ENCODE measurements at places on chromosomes 16 and 17.

DNA sequence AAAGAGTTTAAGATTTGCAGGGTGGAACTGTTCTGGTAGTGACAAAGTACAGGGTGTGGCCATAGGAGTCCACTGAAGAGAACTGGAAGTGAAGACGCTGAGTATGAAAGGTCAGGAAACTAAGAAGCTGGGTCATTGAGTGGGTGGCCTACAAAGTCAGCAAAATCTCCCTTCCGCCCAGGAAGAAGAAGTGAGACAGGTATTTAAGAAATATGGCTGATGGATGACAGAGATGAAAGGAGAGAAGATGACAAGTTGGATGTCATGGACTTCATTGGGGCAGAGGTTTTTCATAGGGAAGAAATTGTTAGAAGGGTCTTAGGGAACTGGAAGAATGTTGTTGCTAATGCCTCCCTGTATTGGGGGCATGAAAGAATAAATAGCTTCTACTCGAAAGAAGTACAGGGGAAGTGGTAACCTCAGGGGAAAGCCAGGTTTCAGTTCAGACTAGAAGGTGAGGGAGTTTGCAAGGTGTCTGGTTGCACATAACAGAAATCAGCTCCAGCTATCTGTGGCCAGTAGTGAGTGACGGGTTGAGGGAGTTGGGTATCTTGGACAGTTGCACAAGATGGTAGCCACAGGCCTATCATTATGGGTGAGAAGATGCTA is 33.6 kb upstream of the MED13 start:
- no peaks in the 10 kb centered on the region for H3K27me3 ChIP-seq
- no peak for DNase-seq
- no peaks in the 10 kb centered on the region for H3K4me1 ChIP-seq
- no peaks in the 10 kb centered on the region for H3K36me3 ChIP-seq
- no peak overlapping the region for H3K27ac ChIP-seq

GRCh38 chr17:72760368-72760767 is 332.1 kb downstream of the SLC39A11 start:
- DNase-seq, result no peak
- H3K4me3 ChIP-seq, result no peak overlapping the region
- no peak overlapping the region for H3K27ac ChIP-seq
- H3K27me3 ChIP-seq, result no peaks in the 10 kb centered on the region

GRCh38 chr17:28404812-28405570 is 1.0 kb downstream of the SLC46A1 start:
- H3K27ac ChIP-seq, result peak overlapping the region; percentile 30
- peaks cover 20% of the 10 kb centered on the region for H3K4me1 ChIP-seq
- no peaks in the 10 kb centered on the region for H3K36me3 ChIP-seq
- no peaks in the 10 kb centered on the region for H3K27me3 ChIP-seq
- no peak for DNase-seq

- H3K27ac ChIP-seq, result no peak overlapping the region
- H3K4me1 ChIP-seq, result peaks cover 3% of the 10 kb centered on the region
- H3K4me3 ChIP-seq, result no peak overlapping the region
Measured at GRCh38 chr17:66904760-66905624, 59.5 kb upstream of the CACNG4 start.

DNA sequence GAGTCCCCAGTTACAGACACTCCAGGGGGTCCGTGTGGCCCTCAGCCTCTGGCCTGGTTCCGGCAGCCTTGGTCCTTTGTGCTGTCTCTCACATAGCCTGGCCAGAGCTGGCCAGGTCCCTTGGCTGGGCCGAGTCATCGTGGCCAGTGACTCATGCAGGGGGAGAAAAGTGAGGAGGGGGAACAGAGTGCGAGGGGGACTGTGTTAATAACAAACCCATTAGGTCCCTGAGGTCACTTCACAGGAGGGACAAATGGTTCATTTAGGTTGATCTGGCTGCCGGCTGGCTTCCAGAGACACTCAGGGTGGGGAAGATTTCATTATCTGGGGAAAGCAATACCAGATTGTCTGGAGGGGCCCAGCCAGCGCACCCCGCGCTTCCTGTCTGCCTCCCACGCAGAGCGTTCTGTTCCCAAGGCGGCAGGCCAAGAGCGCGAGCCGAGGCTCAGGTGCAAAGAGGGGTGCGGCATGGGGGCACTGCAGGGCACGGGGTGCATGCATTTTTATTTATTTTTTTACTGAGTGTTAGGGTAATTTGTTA is 223.1 kb downstream of the SEC14L1 start:
- H3K4me3 ChIP-seq, result no peak overlapping the region
- H3K36me3 ChIP-seq, result no peaks in the 10 kb centered on the region
- no peak for DNase-seq
- peak overlapping the region; percentile 54 for H3K27ac ChIP-seq

GRCh38 chr16:66269617-66270332 is 96.7 kb upstream of the CDH5 start:
- H3K36me3 ChIP-seq, result no peaks in the 10 kb centered on the region
- H3K27ac ChIP-seq, result peak overlapping the region; percentile 64
- no peak for DNase-seq
- H3K27me3 ChIP-seq, result peaks cover 31% of the 10 kb centered on the region
- H3K4me3 ChIP-seq, result no peak overlapping the region

DNA sequence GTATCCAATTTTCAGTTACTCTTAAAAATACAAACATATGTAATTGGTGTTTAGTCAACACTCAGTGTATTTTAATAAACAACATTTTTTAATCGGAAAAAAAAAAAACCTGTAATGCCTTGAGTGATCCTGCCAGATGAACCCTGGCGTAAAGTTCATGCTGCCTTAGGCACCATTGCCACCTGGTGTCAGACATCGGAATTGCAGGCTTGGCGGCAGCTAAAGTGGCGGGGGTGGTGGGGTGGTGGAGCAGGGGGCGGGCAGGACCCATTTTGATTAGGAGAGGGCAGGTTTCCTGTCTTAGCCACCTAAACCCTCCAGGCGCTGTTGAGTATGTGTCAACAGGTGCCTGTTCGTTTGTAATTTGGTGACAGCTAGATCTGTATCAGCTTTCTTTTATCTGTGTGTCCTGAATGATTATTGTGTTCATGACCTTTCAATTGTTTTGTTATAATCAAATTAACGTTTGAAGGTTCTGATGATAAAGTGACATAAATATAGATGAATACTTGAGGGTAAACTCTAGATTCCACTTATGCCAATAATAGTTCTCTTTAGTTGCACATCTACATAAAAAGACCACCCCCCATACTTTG is 588.7 kb downstream of the CDH13 start:
- DNase-seq, result peak; percentile 18
- no peak overlapping the region for H3K4me3 ChIP-seq
- no peak overlapping the region for H3K27ac ChIP-seq

GRCh38 chr16:20598832-20599469 is 22.8 kb upstream of the ACSM2B start:
- no peak overlapping the region for H3K27ac ChIP-seq
- H3K36me3 ChIP-seq, result no peaks in the 10 kb centered on the region
- no peak for DNase-seq

GRCh38 chr16:14464192-14464591 is 165.9 kb downstream of the PARN start:
- no peak overlapping the region for H3K27ac ChIP-seq
- no peaks in the 10 kb centered on the region for H3K27me3 ChIP-seq
